ENCODE measurements at places on chromosomes 13 and 19. TPM values are rescaled to one million over a fixed set of nuclear protein-coding genes. Genes with fewer than 3 reads are reported as not detected.

The ZNF610 gene
- polyA plus RNA-seq, result 14.9 TPM

The SOHLH2 gene
- polyA plus RNA-seq, result 4.8 TPM

The GJA3 gene
- polyA plus RNA-seq, result 11.3 TPM

The ZNF439 gene
- 34.7 TPM for polyA plus RNA-seq

The TGFBR3L gene
- 0.42 TPM for polyA plus RNA-seq

The ZSCAN18 gene
- polyA plus RNA-seq, result 94.4 TPM

The ATXN8OS gene
- 0.33 TPM for polyA plus RNA-seq

The ZNF525 gene
- polyA plus RNA-seq, result 19.1 TPM

The MIA gene
- polyA plus RNA-seq, result 4.2 TPM

The CEACAM16 gene
- polyA plus RNA-seq, result not detected

The URAD gene
- not detected for polyA plus RNA-seq

The NDUFS7 gene
- 40.2 TPM for polyA plus RNA-seq

The PCDH8 gene
- not detected for polyA plus RNA-seq

The C1QTNF9 gene
- 0.38 TPM for polyA plus RNA-seq

The LYPD5 gene
- polyA plus RNA-seq, result 0.33 TPM

The CYP2S1 gene
- polyA plus RNA-seq, result 0.52 TPM

The MEIOSIN gene
- not detected for polyA plus RNA-seq

The GRIK5 gene
- polyA plus RNA-seq, result 26.3 TPM

The TMEM221 gene
- polyA plus RNA-seq, result 2.9 TPM

The PODNL1 gene
- polyA plus RNA-seq, result 1.2 TPM

The HRC gene
- 22.9 TPM for polyA plus RNA-seq

The CGB1 gene
- not detected for polyA plus RNA-seq

The MYO1F gene
- 10.8 TPM for polyA plus RNA-seq

The DPF1 gene
- 2.0 TPM for polyA plus RNA-seq

The FAM83E gene
- 0.57 TPM for polyA plus RNA-seq

The GZMM gene
- polyA plus RNA-seq, result 0.15 TPM

The DLEU7 gene
- polyA plus RNA-seq, result 1.4 TPM

The CRX gene
- polyA plus RNA-seq, result 0.15 TPM

The PGLYRP2 gene
- not detected for polyA plus RNA-seq

The BEST2 gene
- polyA plus RNA-seq, result 0.23 TPM

The VRK3 gene
- polyA plus RNA-seq, result 48.2 TPM

The MISP3 gene
- polyA plus RNA-seq, result 4.6 TPM

The FXYD7 gene
- 0.58 TPM for polyA plus RNA-seq

The IGFL3 gene
- polyA plus RNA-seq, result not detected

The ZNF709 gene
- polyA plus RNA-seq, result 11.0 TPM

The FRY gene
- 49.9 TPM for polyA plus RNA-seq

The ANO8 gene
- polyA plus RNA-seq, result 13.3 TPM

The NR2C2AP gene
- 11.4 TPM for polyA plus RNA-seq

The FPR3 gene
- polyA plus RNA-seq, result 0.20 TPM

The KLK4 gene
- polyA plus RNA-seq, result not detected

The F7 gene
- 4.3 TPM for polyA plus RNA-seq

The FBXL12 gene
- polyA plus RNA-seq, result 28.6 TPM

The ZNF266 gene
- 42.1 TPM for polyA plus RNA-seq

The ZNF440 gene
- 28.8 TPM for polyA plus RNA-seq

The TTYH1 gene
- polyA plus RNA-seq, result 7.8 TPM

The SIGLEC5 gene
- polyA plus RNA-seq, result not detected
